ENCODE measurements at places on chromosomes 13 and 19.
A peak's percentile ranks its signal among the peaks of the same experiment; 100 is the strongest.

DNA sequence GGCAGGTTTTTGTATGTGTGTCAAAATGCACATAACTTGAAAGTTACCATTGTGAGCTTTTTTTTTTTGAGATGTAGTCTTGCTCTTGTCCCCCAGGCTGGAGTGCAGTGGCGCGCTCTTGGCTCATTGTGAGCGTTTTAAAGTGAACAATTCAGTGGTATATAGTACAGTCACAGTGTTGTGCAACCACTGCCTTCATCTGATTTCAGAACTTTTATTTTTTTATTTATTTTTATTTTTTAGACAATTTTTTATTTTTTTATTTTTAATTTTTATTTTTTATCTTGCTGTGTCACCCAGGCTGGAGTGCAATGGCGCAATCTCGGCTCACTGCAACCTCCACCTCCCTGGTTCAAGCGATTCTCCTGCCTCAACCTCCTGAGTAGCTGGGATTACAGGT lies 15.0 kb downstream of the SLC25A42 start:
- DNase-seq: no peak

- DNase-seq: no peak
Observed at GRCh38 chr13:75309981-75310580, 171.9 kb downstream of the TBC1D4 start.

DNA sequence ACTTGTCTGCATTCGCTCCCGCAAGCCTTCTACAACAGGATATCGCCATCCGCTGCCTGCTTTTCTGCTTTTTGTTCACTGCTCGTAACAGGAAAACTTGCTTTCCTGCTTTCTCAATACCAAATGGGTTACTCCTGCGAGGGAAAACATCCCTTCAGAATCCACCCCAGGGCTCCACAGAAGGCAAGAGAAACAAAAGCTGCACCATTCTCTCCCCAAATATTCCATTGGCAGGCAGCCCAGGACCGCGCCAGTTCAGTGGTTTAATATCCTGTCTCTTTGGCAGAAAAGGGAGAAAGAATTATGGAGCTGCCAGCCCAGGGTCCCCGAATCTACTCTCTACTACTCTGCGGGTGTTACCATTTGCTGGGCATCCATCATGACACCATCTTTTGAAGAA lies 84.7 kb upstream of the DOCK9 start:
- no peak for DNase-seq

GRCh38 chr13:99871249-99871898 lies 100.2 kb downstream of the ZIC5 start:
- DNase-seq: no peak

DNA sequence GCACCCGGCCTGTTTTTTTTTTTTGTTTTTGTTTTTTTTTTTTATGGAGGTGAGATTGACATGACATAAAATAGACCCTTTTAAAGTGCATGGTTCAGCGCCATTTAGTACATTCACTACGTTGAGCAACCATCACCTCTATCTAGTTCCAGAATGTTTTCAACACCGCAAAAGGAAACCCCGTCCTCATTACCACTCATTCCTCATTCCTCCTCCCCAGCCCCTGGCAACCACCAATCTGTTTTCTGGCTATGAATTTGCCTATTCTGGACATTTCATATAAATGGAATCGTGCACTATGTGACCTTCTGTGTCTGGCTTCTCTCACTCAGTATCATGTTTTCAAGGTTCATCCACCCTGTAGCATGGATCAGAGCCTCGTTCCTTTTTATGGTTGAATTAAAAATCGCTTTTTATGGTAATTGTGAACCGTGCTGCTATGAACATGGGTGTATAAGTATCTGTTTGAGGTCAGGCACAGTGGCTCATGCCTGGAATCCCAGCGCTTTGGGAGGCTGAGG lies 9.9 kb upstream of the ADGRE5 start:
- no peak for DNase-seq

DNA sequence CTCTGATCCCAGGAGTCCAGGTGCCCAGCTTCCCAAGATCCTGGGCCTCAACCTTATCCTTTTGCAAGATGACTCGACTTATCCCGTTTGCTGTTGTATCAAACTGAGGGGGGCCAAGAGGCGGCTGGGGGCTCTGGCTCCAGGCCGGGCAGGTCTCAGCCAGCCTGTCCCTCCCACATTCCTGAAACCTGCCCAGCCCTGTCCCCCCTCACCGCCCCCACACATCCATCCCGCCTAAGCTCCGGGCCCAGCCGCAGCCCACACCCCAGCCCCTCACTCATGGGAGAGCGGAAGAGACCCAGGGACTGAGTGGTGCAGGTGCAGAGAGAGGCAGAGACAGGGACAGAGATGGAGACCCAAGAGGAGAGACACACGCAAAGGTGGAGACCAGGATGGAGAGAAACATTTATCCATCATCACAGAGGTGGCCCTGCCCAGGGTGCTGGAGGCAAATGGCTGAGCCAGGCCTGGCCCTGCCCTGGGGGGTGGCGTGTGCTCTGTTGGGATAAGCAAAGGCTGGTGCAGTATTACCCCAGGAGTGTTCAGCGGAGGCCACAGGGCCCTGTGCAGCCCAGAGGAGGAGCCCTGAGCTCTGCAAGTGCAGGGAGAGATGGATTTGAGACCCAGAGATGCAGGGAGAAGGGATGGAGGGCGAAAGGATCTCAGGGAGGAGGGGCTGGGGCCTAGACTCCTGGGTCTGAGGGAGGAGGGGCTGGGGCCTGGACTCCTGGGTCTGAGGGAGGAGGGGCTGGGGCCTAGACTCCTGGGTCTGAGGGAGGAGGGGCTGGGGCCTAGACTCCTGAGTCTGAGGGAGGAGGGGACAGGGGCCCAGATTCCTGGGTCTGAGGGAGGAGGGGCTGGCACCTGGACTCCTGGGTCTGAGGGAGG lies 1.6 kb downstream of the BCAM start:
- DNase-seq: peak; percentile 12

DNA sequence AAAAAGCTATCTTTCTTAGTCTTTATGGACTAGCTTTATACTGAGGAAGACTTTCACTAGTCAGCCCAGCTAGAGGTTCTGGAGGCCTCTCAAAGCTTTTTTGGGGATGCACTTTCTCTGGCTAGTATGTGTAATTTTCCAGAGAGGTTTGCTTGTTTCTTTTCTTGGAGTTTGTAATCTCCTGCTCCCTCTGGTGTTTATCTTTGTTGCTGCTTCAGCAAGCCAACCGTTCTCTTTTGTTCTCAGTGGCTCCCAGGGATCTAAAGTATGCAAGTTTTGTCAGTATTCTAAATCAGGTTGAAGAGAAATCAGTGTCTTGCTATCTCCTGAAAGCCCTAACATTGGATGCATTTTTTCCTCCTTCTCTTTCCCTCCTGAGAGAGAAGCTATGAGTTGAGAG lies 121.1 kb upstream of the MYO16 start:
- no peak for DNase-seq

DNA sequence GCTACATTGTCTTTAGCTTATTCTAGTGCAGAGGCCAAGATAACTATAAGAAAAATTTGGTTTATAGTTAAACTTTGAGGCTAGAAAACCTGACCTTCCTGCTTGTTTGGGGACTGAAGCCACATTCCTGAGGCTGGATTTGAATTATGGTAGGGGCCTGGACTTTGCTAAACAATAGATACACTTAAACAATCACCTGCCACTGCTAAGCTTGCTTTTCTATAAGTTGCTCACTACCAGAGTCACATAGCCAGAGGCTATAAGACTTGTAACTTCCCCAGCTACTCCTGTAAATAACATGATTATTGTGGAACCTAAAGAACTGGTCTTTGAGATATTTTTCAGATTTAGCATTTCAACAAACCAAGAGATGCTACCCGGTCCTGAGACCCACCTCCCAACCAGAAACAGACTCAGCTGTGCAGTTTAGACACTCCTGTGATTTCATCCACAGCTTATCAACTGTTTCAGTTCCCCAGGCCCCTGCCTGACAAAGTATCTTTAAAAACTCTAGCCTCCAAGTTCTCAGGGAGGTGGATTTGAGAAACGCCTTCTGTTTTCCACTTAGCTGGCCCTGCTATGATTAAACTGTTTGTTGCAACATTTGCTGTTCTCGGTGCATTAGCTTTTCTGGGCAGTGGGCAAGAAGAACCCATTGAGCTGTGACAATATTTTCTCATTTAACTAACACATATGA lies 77.7 kb downstream of the MIPEP start:
- peak; percentile 8 for DNase-seq

GRCh38 chr13:33257841-33258807 lies 27.4 kb downstream of the STARD13 start:
- no peak for DNase-seq

DNA sequence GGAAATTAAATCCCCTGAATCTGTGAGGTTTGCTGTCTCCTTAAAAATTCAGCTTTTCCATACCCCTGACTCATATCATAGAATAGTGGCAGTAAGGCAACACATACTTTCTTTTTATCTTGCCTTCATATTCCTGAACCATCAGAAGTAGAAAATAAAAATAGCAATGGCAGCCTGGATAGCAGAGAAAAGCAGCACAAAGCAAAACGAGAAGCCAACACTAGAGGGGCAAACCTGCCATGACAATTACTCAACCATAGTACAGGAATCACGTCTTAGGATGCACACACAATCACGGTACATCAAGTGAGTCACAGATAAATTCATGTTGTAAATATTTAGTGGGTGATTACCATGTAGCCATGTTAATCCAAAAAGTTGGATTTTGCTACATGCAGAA lies 343.0 kb downstream of the ITGBL1 start:
- DNase-seq: no peak

DNA sequence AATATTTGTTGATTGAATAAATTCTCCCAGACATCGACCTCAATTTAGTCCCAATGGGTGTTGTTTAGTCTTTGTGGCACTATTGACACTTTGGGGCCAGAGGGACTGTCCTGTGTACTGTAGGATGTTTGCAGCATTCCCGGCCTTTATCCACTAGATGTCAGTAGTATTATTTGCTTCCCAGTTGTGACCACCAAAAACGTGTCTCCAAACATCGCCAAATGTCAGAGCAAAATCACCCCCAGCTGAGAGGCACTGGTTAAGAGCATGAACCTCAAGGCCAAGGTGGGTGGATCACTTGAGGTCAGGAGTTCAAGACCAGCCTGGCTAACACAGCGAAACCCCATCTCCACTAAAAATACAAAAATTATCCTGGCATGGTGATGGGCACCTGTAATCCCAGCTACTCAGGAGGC lies 15.4 kb downstream of the NLRP12 start:
- peak; percentile 30 for DNase-seq

DNA sequence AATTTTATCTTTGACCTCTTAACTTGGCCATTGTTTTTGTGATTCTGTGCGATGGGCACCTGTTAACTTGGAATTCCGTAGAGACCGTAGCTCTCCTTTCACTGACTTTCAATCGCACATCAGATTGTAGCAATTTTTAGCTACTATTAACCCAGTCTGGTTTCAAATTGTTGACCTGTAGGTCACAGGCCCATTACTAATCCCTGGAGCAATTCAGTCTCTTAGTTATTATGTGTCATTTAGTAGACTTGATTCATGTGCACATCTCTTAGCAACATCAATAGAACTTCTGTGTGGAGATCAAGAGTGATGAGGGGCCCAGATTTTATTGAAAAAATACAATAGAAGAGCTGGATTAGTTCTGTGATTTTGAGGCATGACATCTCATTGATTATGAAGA lies 549.6 kb upstream of the SLC10A2 start:
- no peak for DNase-seq

GRCh38 chr19:46787331-46788261 lies 798 bp downstream of the SLC1A5 start:
- peak; percentile 50 for DNase-seq

DNA sequence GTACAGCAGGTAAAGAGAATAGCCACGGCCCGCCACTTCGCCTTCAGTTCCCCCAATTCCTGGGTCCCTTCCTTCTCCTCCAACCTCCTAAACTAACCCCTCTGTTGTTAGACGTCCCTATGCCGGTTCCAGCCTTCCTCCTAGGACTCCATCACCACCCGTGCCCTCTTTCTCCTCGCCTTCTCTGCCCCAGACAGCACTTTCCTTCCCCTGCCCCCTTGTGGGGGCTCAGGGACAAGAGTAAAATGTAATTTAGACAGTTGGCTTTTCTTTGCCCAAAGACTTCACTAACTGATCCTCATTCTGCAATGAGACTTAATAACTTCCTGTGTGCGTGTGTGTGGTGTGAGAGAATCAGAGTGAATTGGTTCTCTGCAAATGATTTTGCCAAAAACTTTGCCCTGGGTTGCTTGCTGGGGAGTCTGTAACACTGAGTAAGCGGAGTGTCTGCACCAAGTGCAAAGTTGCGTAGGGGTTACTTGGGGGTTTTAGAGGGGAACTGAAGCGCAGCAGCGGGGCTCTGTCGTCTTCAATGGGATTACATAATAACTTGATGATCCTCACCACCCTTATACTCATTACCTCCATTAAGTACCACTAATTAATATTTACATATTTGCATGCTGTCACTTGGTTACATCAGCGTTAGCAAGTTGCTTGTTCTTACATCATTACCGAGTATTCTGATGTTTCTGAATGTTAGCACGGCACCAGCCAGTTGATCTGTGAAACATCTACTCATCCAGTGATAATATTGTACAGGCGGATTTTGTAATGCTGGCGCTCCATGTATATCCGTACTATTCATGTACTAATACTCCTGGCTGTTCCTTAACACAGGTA lies 19.9 kb upstream of the SGCG start:
- DNase-seq: no peak

DNA sequence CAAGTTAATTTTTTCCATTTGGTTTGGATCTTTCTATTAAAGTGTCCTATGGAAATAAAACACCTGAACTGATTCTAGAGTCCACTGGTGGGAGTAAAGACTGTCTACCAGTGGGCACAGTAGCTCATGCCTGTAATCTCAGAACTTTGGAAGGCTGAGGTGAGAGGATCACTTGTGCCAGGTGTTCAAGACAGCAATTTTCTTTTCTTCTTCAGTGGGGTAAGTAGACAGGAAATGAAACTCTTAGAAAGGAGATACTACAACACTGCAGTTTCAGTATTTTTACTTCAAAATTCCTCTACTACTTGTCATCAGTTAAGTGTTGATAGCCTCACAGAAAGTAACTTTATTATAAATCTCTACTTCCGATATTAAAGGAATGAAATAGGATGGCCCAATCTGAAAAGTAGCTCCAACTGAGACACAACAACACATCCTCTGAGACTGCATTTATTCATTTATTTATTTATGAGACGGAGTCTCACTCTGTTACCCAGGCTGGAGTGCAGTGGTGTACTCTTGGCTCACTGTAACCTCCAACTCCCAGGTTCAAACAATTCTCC lies 26.3 kb downstream of the DNMT1 start:
- DNase-seq: no peak

- no peak for DNase-seq
Observed at GRCh38 chr13:39672378-39673132, 17.1 kb downstream of the COG6 start.

- peak; percentile 38 for DNase-seq
Observed at GRCh38 chr19:2051773-2052704, 995 bp upstream of the MKNK2 start.

GRCh38 chr19:41376241-41376997 lies at the start of gene TMEM91:
TMEM91 (plus strand) TSS chr19:41376533; CDS start chr19:41378310, 1,777 bp downstream.
- no peak for DNase-seq
